ENCODE measurements at places on chromosomes 7 and 10.

DNA sequence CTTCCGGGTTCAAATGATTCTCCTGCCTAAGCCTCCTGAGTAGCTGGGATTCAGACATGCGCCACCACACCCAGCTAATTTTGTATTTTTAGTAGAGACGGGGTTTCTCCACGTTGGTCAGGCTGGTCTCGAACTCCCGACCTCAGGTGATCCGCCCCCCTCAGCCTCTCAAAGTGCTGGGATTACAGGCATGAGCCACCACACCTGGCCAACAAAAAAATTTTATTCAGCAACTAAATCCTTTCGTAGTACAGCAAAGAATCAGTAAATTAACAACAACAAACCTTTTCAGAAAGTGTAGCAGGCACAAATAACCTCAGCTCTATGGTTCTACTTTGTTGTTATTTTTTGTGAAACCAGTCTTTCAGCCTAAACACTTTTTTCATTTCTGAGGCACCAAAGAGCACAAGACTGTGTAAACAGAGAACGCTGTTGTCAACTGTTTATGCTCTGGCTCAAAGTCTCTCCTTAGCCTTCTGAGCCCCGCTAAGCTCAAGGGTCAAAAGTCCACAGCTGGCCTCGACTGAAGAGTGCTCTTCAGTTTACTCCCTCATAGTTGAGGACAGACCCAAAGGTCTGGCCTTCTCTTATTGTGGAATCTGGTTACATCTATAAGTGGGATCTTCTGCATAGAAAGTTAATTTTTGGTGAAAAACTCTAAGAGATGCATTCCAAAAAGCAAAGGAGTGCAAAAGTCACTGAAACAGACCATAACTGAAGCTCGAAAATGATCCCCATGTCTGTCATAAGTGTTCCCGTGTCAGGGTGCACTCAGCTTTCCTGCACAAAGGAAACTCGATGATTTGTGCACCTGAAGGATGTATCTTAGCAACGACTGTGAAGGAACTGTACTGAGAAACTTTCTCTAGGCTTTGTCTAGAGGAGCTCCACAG is 24.6 kb upstream of the DDX50 start:
- DNase-seq: no peak

- no peak for DNase-seq
Observed at GRCh38 chr7:69691327-69691726, 93.1 kb downstream of the AUTS2 start.

DNA sequence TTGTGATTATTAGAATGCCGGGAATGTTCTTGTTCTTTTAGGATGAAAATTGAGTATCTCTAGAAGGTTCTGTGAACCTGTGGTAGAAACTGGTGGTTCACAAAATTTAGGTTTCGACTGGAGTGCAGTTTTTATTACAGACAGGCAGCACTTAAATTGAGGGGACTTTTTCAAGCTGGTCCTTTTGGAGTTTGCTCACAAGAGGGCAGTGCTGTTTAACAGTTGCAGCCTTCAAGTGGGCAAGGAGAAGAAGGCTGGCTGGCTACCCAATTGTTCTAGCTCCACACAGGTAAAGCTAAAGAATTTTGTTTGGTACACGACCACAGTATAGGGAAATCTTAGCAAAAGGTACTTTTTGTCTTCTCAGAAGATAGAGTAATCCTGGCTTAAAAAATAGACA is 233.6 kb downstream of the SNX13 start:
- peak; percentile 26 for DNase-seq

DNA sequence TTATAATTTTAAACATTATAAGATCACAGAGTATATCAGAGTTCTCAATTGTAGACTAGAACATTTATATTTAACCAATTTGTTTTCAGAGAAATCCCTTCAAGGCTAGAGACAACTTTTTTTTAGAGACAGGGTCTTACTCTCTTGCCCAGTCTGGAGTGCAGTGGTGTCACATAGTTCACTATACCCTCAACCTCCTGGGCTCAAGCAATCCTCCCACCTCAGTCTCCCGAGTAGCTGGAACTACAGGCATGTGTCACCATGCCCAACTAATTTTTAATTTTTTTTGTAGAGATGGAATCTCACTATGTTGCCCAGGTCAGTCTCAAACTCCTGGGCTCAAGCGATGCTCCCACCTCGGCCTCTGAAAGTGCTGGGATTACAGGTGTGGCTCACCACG is 15.3 kb downstream of the UCMA start:
- DNase-seq: no peak

GRCh38 chr10:79560160-79560709 is at the start of gene SFTPA2:
Gene SFTPA2 (minus strand): TSS chr10:79560407. CDS start chr10:79559483, 924 bp downstream.
- no peak for DNase-seq

DNA sequence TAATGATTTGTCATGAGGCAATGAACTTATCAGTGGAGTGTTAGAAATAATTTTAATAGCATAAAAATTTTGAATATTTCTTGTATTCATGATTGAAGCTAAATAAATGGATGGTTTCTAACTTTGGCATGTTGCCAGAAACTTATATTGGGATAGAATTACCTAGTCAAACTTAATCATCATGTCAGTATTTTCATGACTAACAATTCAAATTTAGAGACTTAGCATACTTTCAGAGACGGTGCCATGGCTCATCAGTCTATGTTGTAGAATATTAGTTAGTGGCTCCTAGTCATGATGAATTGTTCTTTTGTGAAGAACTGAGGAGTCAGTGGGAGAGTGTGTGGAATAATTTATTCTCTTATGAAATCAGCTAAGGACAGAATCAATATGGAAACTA is 599.6 kb upstream of the POT1 start:
- no peak for DNase-seq

DNA sequence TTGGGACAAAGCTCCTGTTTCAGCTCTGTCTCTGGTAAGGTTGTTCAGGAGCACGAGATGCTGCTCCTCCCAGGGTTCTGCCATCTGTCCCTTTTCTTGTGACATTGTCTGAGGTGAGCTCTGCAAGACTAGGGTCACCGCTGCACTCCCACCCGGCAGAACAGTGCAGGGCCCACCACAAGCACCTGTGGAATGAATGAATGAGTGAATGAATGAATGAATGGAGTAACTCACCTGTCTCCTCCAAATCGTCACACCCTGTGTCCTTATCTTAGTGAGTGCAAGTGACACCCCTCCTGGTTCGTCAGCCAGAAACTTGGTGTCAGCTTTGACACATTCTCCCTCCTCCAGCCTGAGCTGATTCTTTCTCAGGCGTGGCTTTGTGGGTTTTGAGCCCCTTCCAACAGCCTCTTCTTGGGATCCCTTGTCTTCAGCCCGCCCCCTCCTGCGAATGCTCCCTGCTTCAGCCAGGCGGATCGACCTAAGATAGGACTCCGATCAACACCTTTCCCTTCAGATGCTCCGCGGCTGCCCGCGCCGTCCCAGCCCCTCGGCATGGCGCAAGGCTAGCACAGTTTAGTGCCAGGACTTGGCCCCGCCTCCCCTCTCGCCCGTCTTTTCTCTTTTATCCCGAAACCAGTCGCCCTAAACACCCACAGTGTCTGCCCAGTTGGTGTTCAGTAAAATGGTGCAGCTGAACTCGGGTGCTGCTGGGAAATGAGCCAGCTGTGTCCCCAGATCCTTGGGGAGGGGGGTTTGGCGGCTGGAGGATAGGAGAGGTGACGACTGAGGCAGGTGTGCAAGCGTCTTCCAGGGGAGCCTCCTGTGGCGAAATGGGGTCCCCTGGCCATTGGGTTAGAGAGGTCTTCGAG is 89.3 kb downstream of the BEND7 start:
- DNase-seq: peak; percentile 43

DNA sequence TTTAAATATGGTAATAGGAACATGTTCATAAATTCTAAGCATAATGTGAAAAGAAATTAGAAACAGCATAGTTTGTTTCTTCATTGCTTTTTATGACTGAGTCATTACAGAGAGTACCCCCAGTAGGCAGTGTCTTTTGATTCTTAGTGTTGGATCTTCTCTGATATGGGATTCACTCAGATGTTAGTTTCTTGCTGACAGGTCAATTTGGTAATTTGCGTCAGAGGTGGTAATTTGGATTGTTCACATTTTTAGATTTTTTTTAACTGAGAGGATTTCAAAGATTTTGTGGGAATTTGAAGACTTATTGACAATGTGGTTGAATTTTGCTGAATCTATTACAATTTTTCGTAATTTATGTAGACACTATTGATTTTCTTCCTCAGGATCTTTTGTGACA is 2.1 kb downstream of the HSPA14 start:
- DNase-seq: no peak

GRCh38 chr10:112202561-112203241 is 19.1 kb upstream of the GPAM start:
- no peak for DNase-seq

DNA sequence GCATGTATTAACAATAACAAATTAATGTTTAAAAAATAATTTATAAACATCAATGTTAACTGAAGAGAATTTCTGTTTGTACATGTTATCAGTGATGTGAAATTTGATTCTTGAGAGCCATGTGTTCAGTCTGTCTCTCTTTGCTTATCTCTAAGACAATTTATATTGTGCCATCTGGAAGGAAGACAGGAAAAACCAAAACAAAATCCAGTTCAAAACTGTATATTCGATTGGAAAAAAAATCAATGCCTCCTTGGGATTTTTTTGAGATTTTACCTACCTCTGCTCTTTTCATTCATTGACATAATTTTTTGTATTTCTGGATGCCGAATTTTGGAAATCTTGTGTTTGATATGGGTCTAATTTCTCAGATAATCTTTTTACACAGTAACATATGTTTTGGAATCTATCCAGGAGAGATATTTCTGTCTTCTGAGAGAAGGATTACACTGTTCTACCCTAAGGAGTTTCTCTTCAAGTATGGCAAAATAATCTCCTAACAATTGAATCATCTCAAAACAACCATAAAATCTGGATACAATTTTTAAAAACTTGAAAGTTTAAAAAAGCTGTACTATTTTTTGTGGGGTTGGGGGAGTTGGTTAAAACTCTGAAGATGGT is 311.9 kb upstream of the GNAI1 start:
- DNase-seq: no peak

DNA sequence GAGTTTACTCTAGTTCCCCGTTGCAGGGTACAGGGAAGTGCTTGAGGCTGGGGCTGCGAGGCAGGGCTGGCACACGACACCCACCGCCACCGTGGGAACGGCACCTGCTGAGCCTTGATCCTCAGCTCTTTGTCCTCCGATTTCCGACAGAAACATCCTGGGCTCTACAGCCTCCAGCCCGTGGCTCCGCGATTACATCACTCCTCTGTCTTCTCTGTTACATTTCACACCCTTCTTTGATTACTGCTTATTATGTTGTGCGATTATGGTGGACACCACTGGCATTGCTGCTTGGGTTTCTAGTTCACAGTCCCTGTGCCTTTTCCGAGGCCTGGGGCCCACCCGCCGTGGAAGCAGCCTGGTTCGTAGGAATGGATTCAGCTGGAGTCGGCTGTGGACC is 26.9 kb downstream of the FKBP6 start:
- no peak for DNase-seq

- peak; percentile 75 for DNase-seq
Observed at GRCh38 chr7:28296571-28297483, 115.5 kb upstream of the CREB5 start.

GRCh38 chr10:125160856-125161706 is 718 bp upstream of the CTBP2 start:
- peak; percentile 43 for DNase-seq

DNA sequence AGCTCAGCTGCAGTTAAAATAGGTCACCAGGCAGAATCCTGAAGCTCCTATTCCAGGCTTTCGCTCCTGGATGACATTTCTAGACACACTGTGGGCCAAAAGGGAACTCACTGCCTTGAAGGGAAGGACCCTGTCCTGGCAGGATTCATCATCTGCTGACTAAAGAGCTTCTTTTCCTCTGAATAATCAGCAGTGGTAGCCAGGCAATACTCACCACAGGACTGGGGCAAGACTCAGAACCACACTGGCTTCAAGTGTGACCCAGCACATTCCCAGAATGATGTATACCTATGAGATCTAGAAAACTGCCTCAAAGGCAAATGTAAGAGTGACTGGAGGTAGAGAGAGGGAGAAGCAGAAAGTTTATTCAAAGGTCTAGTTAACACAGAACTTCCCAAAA is 29.5 kb upstream of the EBF3 start:
- no peak for DNase-seq

DNA sequence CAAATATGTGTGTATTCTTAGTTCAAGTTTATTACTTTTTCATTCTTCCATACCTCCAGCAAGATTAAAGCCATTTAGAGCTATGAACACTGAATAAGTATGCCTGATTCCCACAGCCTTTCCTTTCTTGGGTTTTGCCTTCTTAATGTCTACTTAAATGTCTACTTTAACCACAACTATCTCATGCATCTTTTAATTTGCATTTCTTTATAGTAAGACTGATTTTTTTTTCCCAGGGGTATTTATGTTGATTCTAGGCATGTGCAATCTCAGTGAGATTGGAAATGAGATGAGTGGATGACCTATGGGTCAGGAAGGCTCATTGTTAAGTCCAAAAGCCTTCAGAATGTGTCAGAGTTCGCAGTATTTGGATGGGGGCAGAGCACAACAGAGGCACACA is 3.6 kb downstream of the PCBD1 start:
- no peak for DNase-seq

GRCh38 chr7:144565586-144565985 is 162.1 kb upstream of the NOBOX start:
- no peak for DNase-seq

- DNase-seq: no peak
Observed at GRCh38 chr7:46811529-46811928, 770.4 kb downstream of the TNS3 start.

DNA sequence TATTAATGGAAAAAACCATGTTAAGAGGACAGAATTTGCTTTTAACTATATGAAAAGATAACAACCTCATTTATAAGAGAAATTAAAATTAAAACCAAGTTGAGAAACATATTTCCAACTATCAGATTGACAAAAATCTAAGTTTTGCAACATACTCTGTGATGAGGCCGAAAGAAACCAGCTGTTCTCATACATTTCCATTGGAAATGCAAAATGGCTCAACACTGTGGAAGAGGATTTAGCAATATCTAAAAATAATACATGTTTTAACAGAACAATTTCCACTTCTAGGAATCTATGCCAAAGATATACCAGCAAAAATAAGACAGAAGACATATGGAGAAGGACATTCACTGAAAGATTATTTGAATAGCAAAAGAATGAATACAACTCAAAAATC is 268.8 kb downstream of the DYNC1I1 start:
- DNase-seq: no peak

- DNase-seq: no peak
Observed at GRCh38 chr7:143279186-143280098, 5.3 kb upstream of the TMEM139 start.

All from stimulated activated CD8-positive, alpha-beta memory T cell treated with anti-CD3 and anti-CD28 coated beads, Interleukin-4, amount 100 ng/mL, for 48 hours (primary cell).